ENCODE measurements at places on chromosomes 7 and 10.

DNA sequence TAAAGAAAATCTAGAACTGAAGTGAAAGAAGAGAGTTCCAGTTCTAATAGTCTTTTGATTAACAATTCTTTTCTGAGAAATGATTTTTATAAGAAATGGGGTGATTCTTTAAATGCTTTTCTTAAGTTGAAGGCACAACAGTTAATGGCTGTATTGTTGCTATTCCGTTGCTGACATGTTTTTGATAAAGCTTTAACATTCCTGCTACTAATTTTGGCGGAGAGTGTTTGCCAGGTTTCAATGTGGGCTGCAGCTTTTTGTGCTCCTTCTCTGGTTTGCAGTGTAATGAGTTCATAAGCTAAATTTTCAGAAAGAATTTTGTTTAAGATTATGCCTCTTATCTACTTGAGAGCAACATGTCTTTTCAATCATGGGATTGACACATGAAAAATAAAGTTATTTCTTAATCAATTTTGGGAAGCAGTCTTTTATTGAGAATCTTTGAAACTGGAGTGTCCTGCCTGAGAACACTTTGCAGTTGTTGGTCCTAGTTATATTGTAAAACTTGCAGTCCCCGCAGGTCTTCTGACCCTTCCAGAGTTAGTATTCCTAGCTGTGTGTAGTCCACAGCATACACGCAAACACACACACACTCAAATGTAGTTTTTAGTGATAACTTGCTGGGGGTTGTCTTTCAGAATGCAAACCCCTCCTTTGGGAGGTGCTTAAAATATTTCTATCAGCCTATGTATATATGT is 56.7 kb downstream of the COL17A1 start:
- DNase-seq = no peak

GRCh38 chr10:88754287-88754686 is 5.5 kb upstream of the LIPN start:
- DNase-seq = no peak

- DNase-seq = no peak
Observed at GRCh38 chr10:60948851-60949250, 4.9 kb upstream of the RHOBTB1 start.

- no peak for DNase-seq
Observed at GRCh38 chr10:30540276-30540675, 89.3 kb downstream of the LYZL2 start.

GRCh38 chr10:74178042-74178791 is 27.2 kb downstream of the ADK start:
- no peak for DNase-seq

DNA sequence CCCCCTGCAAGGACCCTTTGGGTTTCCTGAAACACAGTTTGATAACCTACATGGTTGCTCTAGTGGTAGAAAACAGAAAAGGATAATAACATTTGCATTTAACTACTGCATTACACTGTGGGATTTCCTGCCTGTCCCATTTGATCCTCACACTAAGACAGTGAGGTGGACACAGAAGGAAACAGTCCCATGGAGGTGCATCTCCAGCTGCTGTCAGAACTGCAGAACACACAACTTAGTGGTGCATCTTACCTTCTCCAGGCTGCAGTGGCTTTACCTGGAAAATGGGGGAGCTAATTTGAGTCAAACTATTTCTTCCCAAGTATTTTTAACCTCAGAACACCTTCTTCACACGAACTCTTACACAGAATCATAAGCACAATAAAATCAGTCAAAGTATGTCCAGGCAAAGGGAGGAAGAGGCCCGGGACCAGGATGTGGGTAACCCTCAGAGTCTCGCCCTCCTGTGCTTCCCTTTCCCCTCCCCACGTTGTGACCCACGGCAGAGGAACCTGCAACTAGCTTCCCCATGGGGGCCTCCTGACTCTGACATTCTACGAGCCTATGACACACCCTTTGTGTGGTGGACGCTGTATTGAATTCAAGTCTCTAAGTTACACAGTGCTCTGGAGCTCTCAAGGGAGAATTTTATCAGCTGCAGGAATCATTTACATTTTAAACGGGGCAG is 33.7 kb downstream of the SCRN1 start:
- DNase-seq = no peak

DNA sequence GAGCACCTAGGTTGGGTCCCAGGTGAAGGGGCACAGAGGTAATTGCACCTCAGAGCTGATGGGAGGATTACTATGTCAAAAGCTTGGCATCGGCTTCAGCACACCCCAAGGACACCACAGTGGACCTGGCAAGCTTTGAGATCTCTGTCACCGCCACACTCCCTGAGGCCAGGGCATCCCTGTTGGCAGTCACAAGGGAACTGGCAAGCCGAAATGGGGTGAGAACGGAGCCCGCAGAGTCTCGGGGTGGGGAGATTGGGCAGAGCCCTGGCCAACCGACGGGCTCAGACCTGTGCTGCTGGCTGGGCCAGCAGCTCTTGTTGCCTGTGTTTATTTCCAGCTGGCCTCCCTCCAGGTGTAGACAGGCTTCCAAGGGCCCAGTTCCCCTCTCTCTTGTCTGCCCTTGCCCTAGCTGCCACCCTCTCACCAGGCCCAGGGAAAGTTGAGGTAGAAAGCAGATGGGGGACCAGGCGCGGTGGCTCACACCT is 2.5 kb downstream of the HSPB1 start:
- DNase-seq = no peak

All from activated CD4-positive, alpha-beta T cell treated with anti-CD3 and anti-CD28 coated beads, Interleukin-2, amount 50 U/mL, for 1 hour (primary cell).